Foreskin fibroblast (primary cell): ENCODE measurements at places on chromosomes 2 and 18.

DNA sequence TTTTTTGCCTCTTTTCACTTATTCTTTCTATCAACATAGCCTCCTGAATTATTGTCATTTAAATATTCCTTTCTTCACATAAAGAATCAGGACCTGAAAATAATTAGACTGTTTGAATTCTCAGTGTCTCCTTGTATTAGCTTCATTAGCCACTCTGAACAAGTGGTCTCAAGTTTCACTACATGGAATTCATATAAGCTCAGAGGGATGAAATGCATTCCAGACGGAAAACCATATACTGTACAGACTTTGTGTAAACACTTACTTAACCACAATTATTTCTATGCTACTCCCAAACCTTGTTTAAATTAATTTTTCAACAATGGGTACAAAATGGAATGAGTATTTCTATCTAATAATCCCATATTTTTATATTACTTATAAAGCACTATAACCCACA, 53.4 kb downstream of the CHN1 start:
- DNase-seq: peak; percentile 81

DNA sequence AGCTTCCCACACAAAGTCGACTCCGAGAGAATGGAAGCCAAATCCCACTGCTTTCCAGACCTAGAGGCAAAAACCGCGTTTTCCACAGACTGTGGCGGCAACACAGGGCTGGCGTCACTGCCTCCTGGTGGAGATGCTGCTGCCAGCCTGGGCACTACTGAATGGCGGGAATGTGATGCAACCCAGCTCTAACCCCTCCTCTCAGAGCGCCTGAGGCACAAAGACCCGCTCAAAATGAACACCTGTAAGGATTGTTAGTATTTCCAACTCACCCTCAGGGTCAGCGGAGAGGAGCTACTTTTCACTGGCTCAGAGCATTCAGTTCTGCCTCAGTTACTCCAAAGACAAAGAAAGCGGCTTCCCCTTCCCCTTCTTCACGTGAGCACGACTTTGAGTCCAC, 548.0 kb upstream of the SALL3 start:
- no peak for DNase-seq

- no peak for DNase-seq
These were observed 410.9 kb upstream of the TCF4 start for GRCh38 chr18:55998801-55999385.

- DNase-seq: peak; percentile 24
These were observed 290.9 kb upstream of the SIX2 start for GRCh38 chr2:45300026-45300750.

- DNase-seq: peak; percentile 94
These were observed 110.2 kb downstream of the MDH1 start for GRCh38 chr2:63698786-63699548.

DNA sequence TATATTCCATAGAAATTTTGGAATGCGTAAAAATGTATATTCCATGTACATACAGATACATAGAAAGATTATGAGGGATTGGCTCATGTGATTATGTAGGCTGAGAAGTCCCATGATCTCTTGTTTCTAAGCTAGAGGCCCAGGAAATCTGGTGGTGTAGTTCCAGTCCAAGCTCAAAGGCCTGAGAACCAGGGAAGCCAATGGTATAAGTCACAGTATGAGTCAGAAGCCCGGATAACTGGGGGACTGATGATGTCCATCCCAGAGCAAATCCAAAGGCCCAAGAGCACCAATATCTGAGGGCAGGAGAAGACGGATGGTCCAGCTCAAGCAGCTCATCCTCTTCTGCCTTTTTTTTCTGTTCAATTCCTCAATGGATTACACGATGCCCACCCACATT, 385.0 kb upstream of the KLHL29 start:
- no peak for DNase-seq

GRCh38 chr2:192940767-192941166, 746.0 kb upstream of the TMEFF2 start:
- DNase-seq: no peak

DNA sequence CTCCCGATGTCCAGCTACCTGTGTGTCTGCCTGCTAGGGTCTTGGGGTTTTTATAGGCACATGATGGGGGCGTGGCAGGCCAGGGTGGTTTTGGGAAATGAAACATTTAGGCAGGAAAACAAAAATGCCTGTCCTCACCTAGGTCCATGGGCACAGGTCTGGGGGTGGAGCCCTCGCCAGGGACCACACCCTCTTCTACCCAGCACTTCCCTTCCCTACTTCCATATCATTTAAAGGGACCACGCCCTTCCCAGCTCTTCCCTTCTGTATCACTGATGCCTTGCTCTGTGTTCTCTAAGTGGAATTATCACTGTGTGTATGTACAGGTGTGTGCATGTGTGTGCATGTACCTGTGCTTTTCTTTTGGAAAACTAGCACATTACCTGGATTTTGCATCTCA, 6.3 kb downstream of the UGT1A1 start:
- DNase-seq: no peak

- no peak for DNase-seq
These were observed 102.6 kb upstream of the DLX2 start for GRCh38 chr2:172205292-172205691.

GRCh38 chr18:23134780-23135549, at the start of gene CABLES1:
TSS of gene CABLES1 (plus strand) at chr18:23135485. CDS start at chr18:23135763, 278 bp downstream.
- DNase-seq: peak; percentile 28

DNA sequence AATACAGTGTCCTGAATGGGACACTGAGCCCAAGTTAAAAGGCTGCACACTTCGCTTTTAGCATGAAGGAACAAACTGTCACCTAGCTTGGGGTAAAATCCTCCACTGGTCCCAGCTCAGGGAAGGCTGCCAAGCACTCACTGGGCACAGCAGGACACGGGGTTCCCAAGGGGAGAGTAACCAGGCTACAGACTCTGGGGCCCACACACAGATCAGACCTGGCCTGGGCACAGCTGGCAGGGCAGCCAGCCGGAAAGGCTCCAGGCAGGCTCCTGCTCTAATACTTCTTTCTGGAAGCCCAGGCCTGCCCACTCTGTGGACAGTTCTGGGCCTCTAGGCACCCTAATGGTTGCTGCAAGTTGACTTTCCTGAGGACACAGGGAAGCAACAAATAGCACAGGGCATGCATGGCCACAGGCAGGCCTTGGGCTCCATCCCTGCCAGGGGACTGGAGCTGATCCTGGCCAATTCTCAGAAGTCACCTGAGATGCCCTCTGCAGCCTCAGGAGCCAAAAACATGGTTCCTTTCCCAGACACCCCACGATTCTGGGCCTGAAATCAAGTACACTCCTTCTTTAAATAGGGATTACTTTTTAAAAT, 18.7 kb upstream of the SULT1C3 start:
- no peak for DNase-seq

GRCh38 chr2:121828281-121828731, 72.9 kb downstream of the TSN start:
- no peak for DNase-seq

GRCh38 chr2:54475285-54475684, 19.2 kb downstream of the SPTBN1 start:
- no peak for DNase-seq

DNA sequence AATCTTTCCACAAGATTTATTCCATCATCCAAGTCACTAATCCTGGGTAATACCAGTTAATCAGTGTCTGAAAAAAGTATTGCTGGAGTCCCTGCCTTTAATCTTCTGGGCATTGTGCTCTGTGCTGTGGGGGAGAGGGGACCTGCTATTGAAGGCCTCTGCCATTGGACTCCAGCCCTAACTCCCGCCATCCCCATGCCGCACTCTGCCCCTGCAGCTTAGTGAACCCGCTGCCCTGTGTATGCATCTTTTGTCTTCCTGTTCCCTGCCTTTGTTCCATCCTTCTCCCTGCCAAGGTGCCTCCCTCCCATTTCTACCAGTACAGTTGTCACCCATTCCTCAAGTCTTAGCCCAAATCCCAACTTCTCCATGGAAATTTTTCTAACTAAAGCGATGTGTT, 113.8 kb upstream of the EPAS1 start:
- DNase-seq: no peak

DNA sequence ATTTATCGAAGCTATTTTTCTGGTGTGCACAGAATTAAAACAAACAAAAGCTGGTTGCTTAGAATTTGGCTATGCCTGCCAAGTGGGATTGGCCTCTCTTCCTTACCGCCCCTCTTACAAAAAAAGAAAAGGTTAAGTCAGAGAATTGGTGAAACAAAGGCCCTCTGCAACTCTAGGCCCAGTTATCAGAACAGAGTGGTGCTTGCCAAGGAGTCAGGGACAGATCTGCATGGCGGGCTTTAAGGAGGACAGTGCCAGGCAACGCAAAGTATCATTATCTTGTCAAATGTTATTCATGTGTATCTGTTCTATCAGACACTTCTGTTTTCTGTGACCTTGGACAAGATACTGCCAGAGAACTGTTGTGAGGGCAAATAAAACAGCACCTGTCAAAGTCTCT, 78.3 kb downstream of the TGIF1 start:
- DNase-seq: no peak

- no peak for DNase-seq
These were observed 203.2 kb upstream of the CYP26B1 start for GRCh38 chr2:72350852-72351251.

DNA sequence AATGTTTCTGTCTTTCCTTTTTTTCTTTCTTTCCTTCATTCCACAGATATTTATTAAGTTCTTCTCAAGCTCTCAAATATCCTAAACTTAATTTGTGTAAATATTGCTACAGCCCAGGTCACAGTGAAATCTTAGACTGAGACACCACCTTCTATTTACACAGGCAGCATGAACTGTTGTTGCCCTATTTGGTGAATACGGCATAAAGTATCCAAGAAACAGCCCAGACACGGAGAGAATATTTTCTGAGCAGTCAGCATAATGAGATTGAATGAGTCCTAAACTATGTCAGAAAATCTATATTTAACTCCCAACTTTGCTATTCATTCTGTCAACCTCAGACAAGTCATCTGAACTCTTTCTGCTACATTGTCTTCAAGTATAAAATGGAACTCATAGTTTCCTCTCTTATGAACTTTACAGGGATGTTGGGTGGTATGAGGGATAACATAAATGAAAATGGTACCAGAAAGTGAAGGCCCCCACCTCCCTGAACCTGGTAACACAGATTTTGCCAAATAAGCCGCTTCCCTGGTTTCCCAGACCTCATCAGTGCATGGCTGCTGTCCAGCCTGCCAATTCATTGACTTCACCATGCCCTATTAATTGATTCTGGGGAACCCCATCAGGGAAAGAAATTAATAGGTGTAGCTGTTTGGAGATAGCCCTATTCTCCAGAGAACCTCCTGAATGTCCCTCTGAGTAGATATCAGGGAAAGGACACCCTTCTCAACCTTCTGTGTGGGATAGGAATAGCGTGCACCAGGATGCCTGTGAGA, 235.9 kb downstream of the SETBP1 start:
- no peak for DNase-seq

DNA sequence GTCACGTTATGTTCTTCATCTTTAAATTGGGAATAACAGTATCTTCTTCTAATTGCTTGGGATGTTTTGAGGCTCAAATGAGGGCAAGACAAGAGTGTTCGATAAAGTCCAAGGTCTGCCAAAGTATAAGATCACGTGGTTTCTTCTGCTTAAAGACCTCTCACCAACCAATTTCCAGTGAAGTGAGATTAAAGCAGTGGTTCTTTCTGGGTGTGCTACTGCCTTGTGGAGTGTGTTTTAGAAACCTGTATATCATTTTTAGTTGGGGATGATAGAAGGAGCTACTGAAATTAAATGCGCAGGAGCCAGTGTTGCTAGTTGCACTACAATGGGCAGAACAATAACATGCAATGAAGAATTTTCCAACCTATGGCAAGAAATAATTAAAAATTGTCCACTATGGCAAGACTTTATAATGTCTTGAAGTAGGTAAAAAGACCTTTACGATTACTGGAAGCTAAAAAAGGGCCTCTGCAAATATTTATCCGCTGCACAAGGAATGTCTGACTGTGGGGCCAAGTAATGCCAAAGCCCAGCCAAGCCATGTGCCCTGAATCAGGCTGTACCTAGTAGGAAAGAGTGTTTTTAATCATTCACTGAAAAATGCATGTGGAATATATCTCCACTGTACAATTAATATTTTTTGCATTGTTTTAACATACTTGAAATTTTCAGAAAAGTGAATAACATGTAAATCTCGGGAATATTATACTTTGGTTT, 244.5 kb upstream of the REG3G start:
- DNase-seq: no peak

DNA sequence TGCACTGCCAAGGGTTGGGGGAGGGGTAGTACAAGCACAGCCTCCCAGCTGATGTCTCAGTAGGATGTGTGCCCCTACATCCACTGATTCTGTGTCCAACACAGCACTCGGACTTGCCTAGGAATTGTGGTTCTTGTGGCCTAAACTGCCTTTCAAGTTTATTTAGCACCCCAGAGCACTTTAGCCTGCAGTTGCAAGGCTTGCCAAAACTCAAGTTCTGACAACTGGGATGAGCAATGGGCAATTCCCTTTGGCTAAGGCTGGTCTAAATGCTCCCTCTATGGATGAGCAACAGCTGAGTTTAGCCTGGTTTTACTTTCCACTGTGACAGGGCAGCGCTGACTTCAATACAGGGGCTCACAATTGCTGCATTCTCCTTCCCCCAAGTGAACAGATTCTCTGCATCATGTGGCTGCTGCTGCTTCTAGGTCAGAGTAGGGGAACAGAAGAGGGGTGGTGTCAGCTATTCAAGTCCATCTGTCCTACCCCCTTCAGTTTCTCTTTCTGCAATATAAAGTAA, 471.5 kb downstream of the PIK3C3 start:
- DNase-seq: no peak
